NCI-H510A treated with DMSO at 0.1 percent for 48 hours (cell line): ENCODE measurements at places on chromosomes 12 and 14.

GRCh38 chr14:37816135-37816534 lies 220.7 kb downstream of the TTC6 start:
- DNase-seq, result no peak

- no peak for DNase-seq
Measured at GRCh38 chr14:74618078-74618952, 6.3 kb upstream of the LTBP2 start.

DNA sequence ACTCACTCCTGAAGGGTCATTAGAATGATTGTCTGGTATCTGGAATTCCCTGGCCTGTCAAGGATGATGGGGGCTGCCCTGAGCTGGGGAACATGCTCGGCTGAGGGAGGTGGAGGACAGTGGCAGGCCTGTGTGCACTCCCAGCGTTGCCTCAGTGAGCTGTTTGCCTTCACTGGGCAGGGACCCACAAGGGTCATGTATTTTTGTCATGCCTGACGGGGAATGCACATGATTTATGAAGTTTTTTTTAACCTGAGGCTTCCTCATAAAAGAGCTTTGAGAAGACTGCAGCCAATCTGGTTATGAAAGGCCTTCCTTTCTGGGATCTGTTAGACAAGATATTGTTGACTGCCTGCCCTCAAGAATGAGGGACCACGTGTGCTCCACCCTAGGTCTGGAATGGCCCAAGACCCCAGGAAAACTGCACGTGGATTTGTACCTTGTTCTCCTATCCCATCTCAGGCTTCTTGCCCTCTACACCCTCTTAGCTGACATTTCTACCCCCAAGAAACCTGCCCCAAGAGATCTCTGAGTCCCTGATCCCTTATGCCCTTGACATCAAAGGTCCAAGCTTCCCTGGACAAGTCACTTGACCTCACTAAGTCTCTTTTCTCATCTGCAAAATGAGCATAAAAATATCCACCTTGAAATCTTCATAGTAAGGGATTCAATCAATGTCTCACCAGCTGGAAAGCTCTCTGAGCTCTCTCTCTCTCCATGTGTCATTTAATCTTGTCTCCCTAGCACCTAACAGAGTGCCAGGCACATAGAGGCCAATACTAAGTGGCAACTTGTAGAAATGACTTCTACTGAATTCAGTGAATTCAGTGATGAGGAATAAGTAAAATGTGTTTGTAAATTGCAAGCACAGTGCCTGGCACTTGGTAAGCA lies 24.5 kb upstream of the COL2A1 start:
- DNase-seq, result no peak

- peak; percentile 72 for DNase-seq
Measured at GRCh38 chr14:73633116-73634010, 11.4 kb upstream of the DNAL1 start.

DNA sequence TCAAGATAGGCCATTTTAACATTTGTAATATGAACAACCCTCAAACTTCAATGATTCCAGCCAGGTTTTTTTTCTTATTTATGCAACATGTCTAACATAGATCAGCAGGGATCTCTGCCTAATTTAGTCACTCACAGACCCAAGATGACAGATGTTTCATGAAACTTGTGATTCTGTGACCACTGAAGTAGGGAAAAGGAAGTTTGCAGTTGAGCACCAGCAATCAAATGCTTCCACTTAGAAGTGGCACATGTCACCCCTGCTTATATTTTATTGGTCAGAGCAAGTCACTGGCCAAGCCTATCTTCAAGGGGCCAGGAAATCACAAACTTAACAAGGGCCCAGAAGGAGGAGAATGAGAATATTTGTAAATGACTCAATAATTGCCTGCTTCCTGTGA lies 150.6 kb downstream of the BCAT1 start:
- no peak for DNase-seq

DNA sequence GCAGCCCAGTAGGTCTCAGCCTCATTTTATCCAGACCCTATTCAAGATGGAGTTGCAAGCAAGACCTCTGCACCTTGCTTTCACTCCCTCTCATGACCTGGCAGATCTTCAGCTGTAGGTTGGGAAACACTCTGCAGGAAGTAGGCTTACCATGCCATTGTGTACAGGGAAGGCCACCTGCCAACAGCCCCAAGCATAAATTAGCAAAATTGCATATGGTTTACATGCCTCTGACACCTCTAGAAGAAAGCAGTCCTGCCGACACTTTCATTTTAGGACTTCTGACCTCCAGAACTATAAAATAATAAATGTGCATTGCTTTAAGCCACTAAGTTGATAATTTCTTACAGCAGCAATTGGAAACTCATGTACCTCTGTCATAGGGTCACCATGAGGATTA lies 96.9 kb downstream of the SLC15A4 start:
- no peak for DNase-seq

DNA sequence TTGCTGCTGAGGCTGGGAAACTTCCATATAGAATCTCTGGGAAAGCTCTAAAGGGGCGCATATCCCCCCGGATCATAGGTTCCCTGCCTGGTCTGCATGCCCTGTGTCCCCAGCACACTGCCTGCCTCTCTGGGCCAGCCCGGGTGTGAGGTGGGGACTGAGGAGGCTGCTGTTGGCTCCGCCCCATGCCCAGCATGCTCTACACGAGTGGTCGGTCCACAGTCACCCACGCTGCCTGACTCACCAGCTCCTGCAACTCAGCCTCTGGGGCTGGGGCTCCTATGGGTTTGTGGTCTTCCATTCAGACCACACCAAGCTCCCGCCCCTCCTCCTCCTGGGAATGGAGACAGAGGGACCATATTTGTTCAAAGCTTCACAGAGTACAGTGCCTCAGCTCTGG lies 88.5 kb upstream of the ANO2 start:
- no peak for DNase-seq

DNA sequence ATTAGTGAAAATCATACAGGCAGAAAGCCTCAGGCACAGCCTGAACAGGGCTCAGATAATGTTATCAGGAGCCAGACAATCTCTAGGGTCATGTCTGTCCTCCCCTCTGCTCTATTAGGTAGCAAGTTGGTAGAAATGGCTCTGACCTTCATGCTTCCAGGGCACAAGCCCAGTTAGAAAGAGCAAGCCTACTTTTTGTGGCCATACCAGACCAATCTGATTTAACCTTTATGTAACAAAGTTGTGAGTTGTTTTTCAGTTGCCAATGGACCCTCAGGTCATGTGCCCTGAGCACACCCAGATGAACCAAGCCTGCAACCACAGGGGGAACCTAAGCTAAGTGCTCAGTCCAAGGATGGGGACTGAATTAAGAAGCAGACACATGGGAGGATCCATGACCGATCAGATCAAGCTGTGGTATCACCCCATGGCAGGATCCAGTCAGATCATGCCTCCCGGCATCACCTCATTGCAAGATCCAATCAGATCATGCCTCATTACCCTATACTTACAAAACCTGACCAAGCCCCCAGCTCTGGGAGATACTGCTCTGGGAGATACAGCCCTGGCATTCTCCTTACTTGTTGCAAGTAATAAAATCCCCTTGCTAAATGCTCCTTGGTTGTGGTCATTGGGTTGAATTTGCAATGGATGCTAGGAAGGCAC lies 18.8 kb upstream of the HIGD1C start:
- DNase-seq, result no peak

GRCh38 chr14:35287431-35288013 lies 4.7 kb upstream of the PSMA6 start:
- no peak for DNase-seq

GRCh38 chr12:76860256-76860655 lies 18.6 kb downstream of the CSRP2 start:
- DNase-seq, result no peak

DNA sequence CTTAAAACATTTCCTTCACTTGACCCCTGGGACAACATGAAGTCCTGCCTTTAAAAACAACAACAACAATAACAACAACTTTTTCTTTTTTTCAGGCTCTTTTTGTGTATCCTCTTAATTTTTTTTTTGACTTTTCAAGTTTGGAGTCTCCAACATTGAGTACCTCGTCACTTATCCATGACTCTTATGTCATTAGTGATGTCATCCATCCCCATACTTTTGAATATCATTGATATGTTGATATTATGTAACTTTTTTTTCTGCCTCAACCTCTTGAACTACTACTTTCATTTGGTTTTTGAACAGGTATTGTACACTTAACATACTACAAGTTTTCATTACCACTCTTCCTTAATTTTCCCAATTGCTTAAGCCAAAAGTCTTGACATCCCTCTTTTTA lies 143.0 kb upstream of the ATXN7L3B start:
- DNase-seq, result no peak

DNA sequence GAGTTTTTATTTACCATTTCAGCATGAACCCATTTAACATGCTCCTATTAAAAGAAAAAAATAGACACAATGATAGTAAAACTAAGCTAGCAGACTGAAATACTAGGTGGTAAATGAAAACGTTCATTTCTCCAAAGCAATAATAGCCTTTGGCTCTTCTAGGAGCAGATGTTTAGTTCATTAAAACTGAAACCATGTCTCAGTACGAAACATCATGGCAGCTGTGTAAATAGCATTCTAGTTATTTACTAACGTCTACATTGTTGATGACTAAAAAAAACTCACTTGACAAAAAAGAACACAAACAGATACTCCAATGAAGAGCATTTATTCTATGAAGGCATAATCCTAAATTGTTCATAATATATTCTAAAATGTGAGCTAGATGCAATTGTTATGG lies 17.9 kb downstream of the RECQL start:
- peak; percentile 63 for DNase-seq

DNA sequence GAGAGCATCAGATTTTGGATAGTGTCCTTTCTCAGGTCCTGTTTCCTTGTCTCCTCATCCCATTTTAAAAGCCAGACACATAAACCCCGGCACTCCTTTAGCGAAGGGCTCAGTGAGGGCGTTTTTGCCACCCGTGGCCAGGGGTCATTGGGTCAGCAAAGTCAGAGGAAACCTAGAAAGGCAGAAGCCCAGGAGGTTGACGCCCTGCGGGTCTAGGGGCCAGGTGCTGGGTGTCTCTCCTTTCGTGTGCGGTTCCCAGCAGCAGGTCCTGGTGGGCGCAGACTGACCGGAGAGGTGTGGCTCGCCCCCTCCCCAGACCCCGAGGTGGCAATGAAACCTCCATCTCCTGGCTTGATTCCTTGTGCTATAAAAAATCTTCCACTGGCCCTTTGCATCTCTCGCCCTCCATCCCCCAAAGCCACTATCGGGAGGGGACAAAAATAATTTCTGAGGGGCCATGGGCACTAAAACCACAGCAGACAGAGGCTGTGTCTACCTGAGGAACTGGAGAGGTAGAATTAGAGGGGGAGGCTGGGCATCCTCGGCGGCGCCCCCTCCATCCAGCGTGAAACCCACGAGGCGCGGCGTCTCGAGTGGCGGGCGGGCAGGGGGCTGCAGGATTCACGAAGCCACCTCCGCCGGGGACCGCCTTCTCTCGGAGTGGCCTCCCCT lies 858 bp upstream of the FRMD6 start:
- DNase-seq, result peak; percentile 41

- peak; percentile 85 for DNase-seq
Measured at GRCh38 chr12:113222730-113223531, 1.7 kb downstream of the TPCN1 start.

DNA sequence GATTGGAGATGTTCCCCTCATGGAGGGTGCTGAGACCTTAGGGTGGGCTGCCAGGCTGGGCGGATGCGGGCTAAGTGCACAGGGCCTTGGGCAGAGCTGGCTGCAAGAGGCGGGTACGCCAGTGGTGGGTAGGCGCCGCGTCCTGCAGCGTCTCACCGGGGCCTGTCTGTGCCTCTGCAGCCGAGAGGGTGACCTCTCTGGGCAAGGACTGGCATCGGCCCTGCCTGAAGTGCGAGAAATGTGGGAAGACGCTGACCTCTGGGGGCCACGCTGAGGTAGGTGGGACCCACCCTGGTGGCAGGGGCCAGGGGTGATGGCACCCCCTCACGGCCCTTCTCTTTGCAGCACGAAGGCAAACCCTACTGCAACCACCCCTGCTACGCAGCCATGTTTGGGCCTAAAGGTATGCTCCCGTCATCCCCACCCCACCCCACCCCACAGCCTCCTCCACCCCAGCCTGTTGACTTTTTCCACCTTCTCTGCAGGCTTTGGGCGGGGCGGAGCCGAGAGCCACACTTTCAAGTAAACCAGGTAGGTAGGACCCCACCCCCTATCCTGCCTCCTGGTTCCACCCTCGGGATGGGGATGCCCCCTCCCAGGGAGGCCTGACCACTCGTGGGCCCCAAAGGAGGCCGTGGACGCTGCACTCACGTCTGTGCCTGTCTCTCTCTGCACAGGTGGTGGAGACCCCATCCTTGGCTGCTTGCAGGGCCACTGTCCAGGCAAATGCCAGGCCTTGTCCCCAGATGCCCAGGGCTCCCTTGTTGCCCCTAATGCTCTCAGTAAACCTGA lies 1.5 kb downstream of the CRIP1 start:
- DNase-seq, result no peak

GRCh38 chr12:1876086-1876485 lies 42.4 kb downstream of the CACNA2D4 start:
- no peak for DNase-seq

- no peak for DNase-seq
Measured at GRCh38 chr12:114685320-114685781, 1.4 kb upstream of the TBX3 start.

DNA sequence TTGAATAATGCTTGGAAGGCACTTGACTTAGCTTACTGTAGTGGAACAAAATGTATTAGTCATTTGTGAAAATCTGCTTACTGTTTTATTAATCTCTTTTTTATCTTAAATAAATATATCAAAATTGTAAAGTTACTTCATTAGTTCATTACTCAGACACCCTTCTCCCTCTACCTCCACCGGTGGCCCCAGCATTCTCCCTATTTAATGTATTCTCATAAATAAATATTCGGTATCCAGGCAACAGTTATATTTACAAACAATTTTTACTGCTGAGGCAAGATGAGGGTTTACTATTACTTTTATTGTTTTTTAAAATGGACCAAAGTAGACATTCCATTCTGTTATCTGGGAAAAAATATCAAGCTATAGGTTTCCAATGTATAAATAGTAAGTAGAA lies 19.6 kb upstream of the ALX1 start:
- DNase-seq, result no peak

DNA sequence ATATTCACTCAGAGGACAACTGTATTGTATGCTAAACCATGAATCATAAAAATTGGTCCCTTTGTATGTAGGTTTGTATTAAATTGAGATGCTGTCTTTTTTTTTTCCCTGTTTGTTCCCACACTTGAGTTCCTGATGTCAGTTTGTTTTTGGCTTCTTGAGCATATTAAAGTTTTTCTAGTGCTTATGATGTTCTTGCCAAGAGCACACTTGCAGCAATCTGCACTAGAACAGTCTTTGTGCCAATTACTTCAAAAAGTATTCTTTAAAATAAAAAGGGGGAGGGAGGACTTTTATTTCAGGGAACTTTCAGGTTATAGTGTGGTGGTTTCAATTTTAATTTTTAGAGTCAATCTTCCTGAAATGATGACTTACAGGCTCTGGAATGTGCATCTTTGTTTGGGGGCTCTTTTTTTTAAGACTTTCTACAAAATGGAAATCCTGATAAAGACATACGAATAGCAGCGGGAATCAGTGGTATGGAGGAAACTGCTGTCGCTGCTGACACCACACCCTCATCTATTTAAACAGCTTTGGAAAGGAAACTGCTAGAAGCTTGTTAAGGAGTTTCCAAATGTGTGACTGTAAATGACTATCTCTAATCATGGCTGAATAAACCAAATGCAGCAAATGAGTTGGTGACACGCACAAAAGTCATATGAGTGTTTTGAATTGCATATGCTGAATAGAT lies 188.6 kb downstream of the EGLN3 start:
- no peak for DNase-seq
